ENCODE measurements at places on chromosomes 3 and 15. TPM values are rescaled to one million over a fixed set of nuclear protein-coding genes. Genes with fewer than 3 reads are reported as not detected.

- H3K27ac ChIP-seq: no peak overlapping the region
- no peaks in the 10 kb centered on the region for H3K4me1 ChIP-seq
- no peak for DNase-seq
- H3K4me3 ChIP-seq: no peak overlapping the region
Measured at GRCh38 chr15:79474252-79474651, 42.1 kb downstream of the MINAR1 start.

- no peak overlapping the region for H3K4me3 ChIP-seq
- H3K36me3 ChIP-seq: no peaks in the 10 kb centered on the region
- no peak for DNase-seq
- H3K27ac ChIP-seq: no peak overlapping the region
- peaks cover 3% of the 10 kb centered on the region for H3K27me3 ChIP-seq
Measured at GRCh38 chr3:55664387-55664786, 177.3 kb upstream of the WNT5A start.

- H3K27ac ChIP-seq: peak overlapping the region; percentile 98
- H3K4me1 ChIP-seq: peaks cover 57% of the 10 kb centered on the region
- peaks cover 6% of the 10 kb centered on the region for H3K27me3 ChIP-seq
- no peak overlapping the region for H3K4me3 ChIP-seq
- H3K36me3 ChIP-seq: peaks cover 8% of the 10 kb centered on the region
- DNase-seq: no peak
Measured at GRCh38 chr3:129441782-129442181, 1.8 kb downstream of the IFT122 start.

GRCh38 chr3:145094355-145094941 lies 1066.5 kb downstream of the PLOD2 start:
- no peaks in the 10 kb centered on the region for H3K36me3 ChIP-seq
- DNase-seq: no peak
- H3K4me3 ChIP-seq: no peak overlapping the region

DNA sequence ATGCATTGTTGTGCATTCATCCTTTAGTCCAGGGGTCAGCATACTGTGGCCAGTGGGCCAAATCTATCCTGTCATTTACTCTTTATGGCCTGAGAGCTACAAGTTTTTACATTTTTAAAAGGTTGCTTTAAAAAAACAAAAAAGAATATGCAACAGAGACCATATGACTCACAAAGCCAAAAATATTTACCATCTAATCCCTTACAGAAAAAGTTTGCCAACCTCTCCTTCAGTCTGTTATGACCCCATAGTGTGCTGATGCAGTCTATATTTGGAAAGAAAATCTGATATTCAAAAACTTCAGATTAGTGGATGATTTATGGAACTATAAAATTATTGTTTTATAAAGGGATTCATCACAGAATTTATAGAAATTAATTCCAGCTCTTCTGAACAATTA lies 237.5 kb upstream of the IL12A start:
- no peak overlapping the region for H3K27ac ChIP-seq
- H3K4me1 ChIP-seq: no peaks in the 10 kb centered on the region
- H3K27me3 ChIP-seq: peaks cover 2% of the 10 kb centered on the region
- DNase-seq: no peak
- no peak overlapping the region for H3K4me3 ChIP-seq

- peaks cover 2% of the 10 kb centered on the region for H3K27me3 ChIP-seq
- H3K4me3 ChIP-seq: no peak overlapping the region
- DNase-seq: no peak
Measured at GRCh38 chr3:64344721-64345207, 119.5 kb upstream of the PRICKLE2 start.

DNA sequence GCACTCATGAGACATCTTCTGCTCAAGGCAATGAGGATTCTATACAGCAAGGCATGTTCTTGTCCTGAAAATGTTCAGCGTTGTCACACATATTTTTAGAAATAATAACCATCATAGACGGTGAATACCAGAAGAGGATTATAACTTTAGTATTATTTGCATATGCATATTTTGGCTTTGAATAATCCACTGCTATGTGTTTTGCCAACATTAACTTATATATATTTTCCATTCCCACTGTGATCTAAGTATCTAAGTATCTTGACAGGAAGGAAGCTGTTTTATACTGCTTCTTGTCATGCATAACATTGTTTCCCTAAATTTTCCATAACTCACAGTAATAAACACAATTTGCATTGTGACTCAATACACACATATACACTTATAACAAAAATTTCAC lies 509.5 kb downstream of the TBL1XR1 start:
- H3K27ac ChIP-seq: no peak overlapping the region
- no peak overlapping the region for H3K4me3 ChIP-seq
- H3K27me3 ChIP-seq: no peaks in the 10 kb centered on the region
- no peaks in the 10 kb centered on the region for H3K36me3 ChIP-seq
- no peaks in the 10 kb centered on the region for H3K4me1 ChIP-seq
- no peak for DNase-seq

GRCh38 chr3:188212308-188212969 lies 58.5 kb downstream of the LPP start:
- H3K4me3 ChIP-seq: no peak overlapping the region
- peaks cover 10% of the 10 kb centered on the region for H3K36me3 ChIP-seq
- DNase-seq: no peak
- H3K27me3 ChIP-seq: peaks cover 6% of the 10 kb centered on the region
- H3K4me1 ChIP-seq: peaks cover 24% of the 10 kb centered on the region

GRCh38 chr15:101194546-101195125 lies 57.2 kb downstream of the CHSY1 start:
- DNase-seq: no peak
- H3K27me3 ChIP-seq: no peaks in the 10 kb centered on the region
- peaks cover 64% of the 10 kb centered on the region for H3K4me1 ChIP-seq
- no peaks in the 10 kb centered on the region for H3K36me3 ChIP-seq
- H3K4me3 ChIP-seq: no peak overlapping the region

DNA sequence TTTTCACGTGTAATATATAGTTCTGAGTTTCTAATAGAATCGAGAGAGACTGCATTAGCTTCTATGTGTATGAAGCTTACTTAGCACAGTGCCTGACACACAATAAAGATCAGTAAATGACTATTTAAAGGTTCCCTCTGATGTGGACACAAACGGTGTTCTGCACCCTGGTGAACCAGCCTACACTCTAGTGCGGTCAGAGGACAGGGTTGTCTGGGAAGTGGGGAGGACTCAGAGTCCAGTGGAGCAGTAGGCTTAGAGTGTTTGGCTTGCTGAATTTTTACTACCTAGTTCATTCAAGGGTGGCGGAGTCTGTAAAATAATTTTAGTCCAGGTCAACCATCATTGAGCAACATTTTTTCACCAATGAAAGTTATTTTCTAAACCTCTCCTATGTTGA lies 77.8 kb downstream of the DIPK2A start:
- H3K36me3 ChIP-seq: no peaks in the 10 kb centered on the region
- H3K4me3 ChIP-seq: no peak overlapping the region
- H3K27ac ChIP-seq: no peak overlapping the region
- no peak for DNase-seq

GRCh38 chr15:49815950-49816349 lies 195.1 kb downstream of the DTWD1 start:
- peaks cover 6% of the 10 kb centered on the region for H3K27me3 ChIP-seq
- peak; percentile 0 for DNase-seq
- no peaks in the 10 kb centered on the region for H3K36me3 ChIP-seq
- peak overlapping the region; percentile 57 for H3K4me3 ChIP-seq
- peak overlapping the region; percentile 3 for H3K27ac ChIP-seq

GRCh38 chr3:187211532-187212195 lies 14.4 kb downstream of the RTP1 start:
- H3K4me1 ChIP-seq: no peaks in the 10 kb centered on the region
- H3K27ac ChIP-seq: no peak overlapping the region
- no peak for DNase-seq
- H3K4me3 ChIP-seq: no peak overlapping the region

DNA sequence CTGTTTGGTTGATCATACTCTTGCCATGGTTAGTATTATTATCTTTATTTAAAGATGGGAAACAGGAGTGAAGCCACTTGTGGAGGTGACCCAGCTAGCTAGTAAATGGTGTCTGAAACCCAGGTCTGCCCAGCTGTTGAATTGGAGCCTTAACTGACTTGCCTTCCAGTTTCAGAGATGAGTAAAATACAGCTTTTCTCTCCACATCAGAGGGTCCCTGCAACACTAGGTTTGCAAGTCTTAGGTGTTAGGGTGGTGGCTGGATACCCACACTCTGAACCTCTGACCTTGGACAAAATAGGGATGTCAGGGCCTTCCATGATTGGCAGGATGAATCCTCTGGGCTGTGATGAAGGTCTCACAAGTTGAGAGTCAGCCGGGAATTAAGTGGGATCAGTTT lies 4.1 kb downstream of the FLNB start:
- peaks cover 24% of the 10 kb centered on the region for H3K4me1 ChIP-seq
- peaks cover 5% of the 10 kb centered on the region for H3K27me3 ChIP-seq
- H3K4me3 ChIP-seq: no peak overlapping the region
- no peak for DNase-seq
- no peaks in the 10 kb centered on the region for H3K36me3 ChIP-seq

- no peaks in the 10 kb centered on the region for H3K4me1 ChIP-seq
- H3K36me3 ChIP-seq: no peaks in the 10 kb centered on the region
- H3K27me3 ChIP-seq: peaks cover 12% of the 10 kb centered on the region
- no peak overlapping the region for H3K4me3 ChIP-seq
- no peak for DNase-seq
- no peak overlapping the region for H3K27ac ChIP-seq
Measured at GRCh38 chr3:149977386-149977785, 6.7 kb upstream of the PFN2 start.

DNA sequence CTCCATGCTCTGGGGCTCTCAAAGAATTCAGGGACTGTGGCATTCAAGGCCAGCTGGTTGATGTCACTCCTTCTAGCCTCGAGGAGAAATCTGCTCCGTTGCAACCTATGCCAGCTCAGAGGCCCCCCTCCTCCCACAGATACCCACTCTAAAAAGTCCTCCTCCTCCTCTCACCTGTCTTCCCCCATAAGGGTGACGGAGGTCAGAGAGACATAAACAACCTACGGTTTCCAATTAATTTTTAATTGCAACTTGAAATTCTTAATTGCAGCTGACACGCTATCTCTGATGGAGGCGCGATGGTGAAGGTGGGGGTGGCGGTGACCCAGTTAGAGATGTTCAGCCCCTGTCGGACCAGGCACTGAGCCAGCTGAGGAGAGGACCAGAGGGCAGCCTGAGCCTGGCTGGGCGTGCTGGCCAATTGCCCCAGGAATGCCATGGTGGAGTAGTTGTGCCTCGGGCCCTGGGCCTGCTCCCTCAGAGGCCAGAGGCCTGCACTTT lies 43.2 kb upstream of the INSYN1 start:
- no peak for DNase-seq
- H3K27ac ChIP-seq: no peak overlapping the region
- no peaks in the 10 kb centered on the region for H3K36me3 ChIP-seq
- H3K4me1 ChIP-seq: no peaks in the 10 kb centered on the region
- no peak overlapping the region for H3K4me3 ChIP-seq

- DNase-seq: no peak
- H3K36me3 ChIP-seq: no peaks in the 10 kb centered on the region
- no peak overlapping the region for H3K27ac ChIP-seq
- H3K27me3 ChIP-seq: peaks cover 2% of the 10 kb centered on the region
Measured at GRCh38 chr3:25125201-25125600, 302.9 kb upstream of the RARB start.

DNA sequence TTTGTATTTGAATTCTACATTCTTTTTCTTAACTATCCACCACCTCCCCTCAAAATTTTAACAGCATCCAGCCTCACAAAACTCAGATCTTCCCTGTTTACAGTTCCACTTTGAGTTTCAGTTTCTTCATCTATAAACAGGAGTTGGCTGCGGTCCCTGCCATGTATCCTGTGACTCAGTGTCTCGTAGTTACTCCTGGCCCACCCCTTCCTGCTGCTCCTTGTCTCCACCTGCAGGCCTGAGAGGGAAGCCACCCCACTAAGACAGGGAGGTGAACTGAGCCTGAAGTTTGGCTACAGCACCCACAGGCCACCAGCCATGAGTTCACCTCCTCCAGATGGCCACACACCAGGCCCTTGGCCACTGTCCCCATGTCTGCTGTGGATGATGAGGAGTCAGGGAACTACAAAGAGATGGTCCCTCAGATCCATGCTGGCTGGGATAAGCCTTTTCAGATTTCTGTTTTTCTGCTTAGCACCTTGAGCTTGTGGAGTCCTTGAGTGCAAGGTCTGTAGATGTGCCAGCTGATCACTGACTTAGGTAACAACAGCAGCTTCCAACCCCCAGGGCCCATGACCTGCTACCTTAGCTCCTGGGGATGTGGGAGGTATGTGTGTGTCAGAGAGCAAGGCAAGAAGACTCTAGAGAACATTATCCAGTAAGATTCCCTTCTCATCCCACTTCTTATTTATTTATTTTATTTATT lies 37.5 kb downstream of the CD86 start:
- no peak overlapping the region for H3K27ac ChIP-seq
- no peaks in the 10 kb centered on the region for H3K4me1 ChIP-seq
- H3K27me3 ChIP-seq: no peaks in the 10 kb centered on the region
- H3K4me3 ChIP-seq: no peak overlapping the region
- no peaks in the 10 kb centered on the region for H3K36me3 ChIP-seq
- DNase-seq: no peak

- peaks cover 1% of the 10 kb centered on the region for H3K27me3 ChIP-seq
- no peak overlapping the region for H3K4me3 ChIP-seq
- peaks cover 12% of the 10 kb centered on the region for H3K4me1 ChIP-seq
- H3K36me3 ChIP-seq: peaks cover 16% of the 10 kb centered on the region
- H3K27ac ChIP-seq: no peak overlapping the region
- no peak for DNase-seq
Measured at GRCh38 chr3:158709666-158710083, 22.6 kb downstream of the RARRES1 start.

DNA sequence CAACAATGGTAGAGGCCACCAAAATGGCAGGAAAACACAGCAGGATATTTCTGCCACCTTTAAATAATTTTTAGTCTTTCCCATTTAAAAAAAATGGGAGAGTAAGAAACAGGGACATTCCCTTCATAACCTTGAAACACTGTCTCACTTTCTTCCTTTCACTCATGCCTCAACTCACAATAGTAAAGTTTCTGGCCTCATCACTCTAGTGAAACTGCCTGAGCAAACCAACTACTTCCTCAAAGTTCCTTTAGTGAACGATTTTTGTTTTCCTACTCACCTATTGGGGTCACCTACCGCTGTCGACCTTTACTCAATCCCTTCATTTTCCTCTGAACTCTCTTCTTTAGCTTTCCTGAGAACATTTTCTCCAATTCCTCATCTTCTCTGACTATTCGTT lies 33.0 kb downstream of the SHC4 start:
- no peak overlapping the region for H3K4me3 ChIP-seq
- peaks cover 5% of the 10 kb centered on the region for H3K27me3 ChIP-seq
- DNase-seq: no peak
- no peaks in the 10 kb centered on the region for H3K4me1 ChIP-seq
- no peaks in the 10 kb centered on the region for H3K36me3 ChIP-seq

REC114 gene
- not detected for polyA plus RNA-seq

CHRNA5 gene
- polyA plus RNA-seq: 1.4 TPM

GHSR gene
- 2.1 TPM for polyA plus RNA-seq

ATP13A4 gene
- polyA plus RNA-seq: not detected

TMEM40 gene
- polyA plus RNA-seq: not detected

ZNF502 gene
- polyA plus RNA-seq: 3.6 TPM

SLC22A14 gene
- not detected for polyA plus RNA-seq

CTXND1 gene
- polyA plus RNA-seq: not detected

FAM219B gene
- 9.5 TPM for polyA plus RNA-seq

ISLR2 gene
- not detected for polyA plus RNA-seq

SLC2A2 gene
- polyA plus RNA-seq: not detected
